ENCODE measurements at places on chromosomes 7 and 10. TPM values are rescaled to one million over a fixed set of nuclear protein-coding genes. Genes with fewer than 3 reads are reported as not detected.

PRRT4 gene
- total RNA-seq, result under 0.01 TPM

CNPY1 gene
- not detected for total RNA-seq

ITGB8 gene
- total RNA-seq, result 3.7 TPM

GLI3 gene
- 3.4 TPM for total RNA-seq

ECHDC3 gene
- total RNA-seq, result 12.0 TPM

ASAH2 gene
- 0.77 TPM for total RNA-seq

PTPRN2 gene
- total RNA-seq, result 0.11 TPM

NOS3 gene
- 3.3 TPM for total RNA-seq

WNT2 gene
- total RNA-seq, result 3.6 TPM

TAS2R41 gene
- total RNA-seq, result not detected

HMX2 gene
- total RNA-seq, result not detected

GATA3 gene
- total RNA-seq, result not detected

KNDC1 gene
- total RNA-seq, result 3.2 TPM

ABCA13 gene
- total RNA-seq, result 1.1 TPM

GPR15LG gene
- not detected for total RNA-seq

SNX10 gene
- 4.9 TPM for total RNA-seq

TUBAL3 gene
- not detected for total RNA-seq

PLEKHS1 gene
- total RNA-seq, result not detected

KEL gene
- total RNA-seq, result not detected

TAX1BP1 gene
- 92.4 TPM for total RNA-seq

PRPF18 gene
- total RNA-seq, result 46.7 TPM

PFKFB3 gene
- 22.6 TPM for total RNA-seq

ATOH7 gene
- total RNA-seq, result not detected

AKR1C8 gene
- not detected for total RNA-seq

CTAGE15 gene
- total RNA-seq, result not detected

PKD2L1 gene
- under 0.01 TPM for total RNA-seq

All from uterine smooth muscle cell (primary cell).